NCI-H1930 (cell line): ENCODE measurements at places on chromosomes 5 and 9.

GRCh38 chr5:54135042-54135441 lies 175.3 kb downstream of the ARL15 start:
- no peak for DNase-seq

DNA sequence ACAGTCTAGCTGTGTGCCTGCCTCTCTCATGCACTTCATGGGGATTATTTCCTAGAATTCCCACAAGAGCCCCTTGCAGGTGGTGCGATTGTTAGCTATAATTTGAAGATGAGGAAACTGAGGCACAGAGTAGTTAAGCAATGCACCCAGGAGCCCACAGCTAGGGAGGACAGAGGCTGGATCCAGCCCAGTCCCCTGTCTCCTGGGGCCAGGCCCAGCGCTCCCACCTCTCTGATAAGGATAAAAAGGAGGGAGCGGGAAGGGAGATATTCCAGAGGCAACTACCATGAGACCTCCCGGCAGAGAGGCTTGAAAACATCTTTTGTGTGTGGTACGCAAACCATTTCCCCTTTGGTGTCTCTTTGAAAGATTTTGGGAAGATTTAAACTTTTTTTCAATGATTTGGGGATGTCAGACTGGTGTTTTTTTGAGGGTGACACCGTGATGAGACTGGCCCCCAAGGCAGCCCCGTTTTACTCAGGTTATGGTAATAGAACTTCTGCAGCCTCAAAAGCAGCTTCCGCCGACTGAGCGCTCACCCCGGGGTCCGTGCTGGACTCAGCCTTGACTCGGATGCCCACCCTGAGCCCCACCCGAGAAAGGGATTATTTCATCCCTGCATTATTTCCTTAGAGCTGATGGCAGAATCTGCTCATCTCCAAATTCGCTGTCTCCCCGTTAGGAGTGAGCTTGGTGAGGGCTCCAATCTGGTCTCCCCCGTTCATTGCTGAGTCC lies 144.7 kb upstream of the IER5L start:
- no peak for DNase-seq

- no peak for DNase-seq
These were observed 23.9 kb downstream of the SLC35A4 start for GRCh38 chr5:140588311-140589070.

DNA sequence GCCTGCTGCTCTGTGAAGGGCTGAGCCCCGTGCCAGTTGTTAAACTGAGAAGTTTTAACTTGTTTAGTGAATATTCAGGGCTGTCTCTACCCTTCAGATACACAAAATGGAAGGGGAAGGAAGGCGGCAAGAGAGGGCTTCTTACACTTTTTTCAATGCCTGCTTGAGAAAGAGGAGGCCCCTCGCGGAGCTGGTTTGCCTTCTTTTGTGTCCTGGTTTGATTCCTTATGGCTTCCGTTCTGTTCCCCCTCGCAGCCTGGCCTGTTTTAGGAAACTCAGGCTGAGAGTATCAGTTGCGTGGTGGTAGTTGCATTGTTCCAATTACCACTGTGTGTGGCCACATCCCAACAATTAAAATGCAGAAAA lies 1.0 kb downstream of the FAM53C start:
- DNase-seq = no peak

DNA sequence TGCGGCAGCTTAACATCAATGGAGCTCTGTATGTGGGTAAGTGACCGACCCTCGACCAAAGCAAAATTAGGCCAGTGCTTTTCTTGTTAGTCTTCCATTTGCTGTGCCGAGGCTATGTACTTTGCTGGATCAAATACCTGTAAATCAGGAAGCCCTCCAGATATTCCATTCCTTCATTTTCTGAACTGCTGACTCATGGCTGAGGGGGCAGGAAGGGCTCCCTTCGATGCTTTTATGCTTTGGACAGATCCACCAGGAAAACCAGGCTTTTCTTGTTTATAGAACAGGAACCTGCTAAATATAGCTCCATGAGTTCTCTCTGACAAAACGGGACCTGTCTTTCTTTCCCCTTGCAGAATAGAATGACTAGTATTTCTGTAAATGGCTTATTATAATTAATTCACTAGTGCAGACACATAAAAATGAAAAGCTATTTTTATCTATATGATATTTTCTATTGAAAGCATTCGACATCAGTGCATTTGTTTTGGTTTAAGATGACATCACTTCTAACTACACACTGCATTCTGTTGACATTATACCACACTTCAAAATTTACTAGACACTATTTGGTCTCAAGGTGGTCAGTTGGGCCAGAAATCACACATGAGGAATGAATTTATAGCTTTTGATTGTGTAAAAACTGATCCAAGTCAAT lies 93.3 kb downstream of the LIFR start:
- DNase-seq = no peak

DNA sequence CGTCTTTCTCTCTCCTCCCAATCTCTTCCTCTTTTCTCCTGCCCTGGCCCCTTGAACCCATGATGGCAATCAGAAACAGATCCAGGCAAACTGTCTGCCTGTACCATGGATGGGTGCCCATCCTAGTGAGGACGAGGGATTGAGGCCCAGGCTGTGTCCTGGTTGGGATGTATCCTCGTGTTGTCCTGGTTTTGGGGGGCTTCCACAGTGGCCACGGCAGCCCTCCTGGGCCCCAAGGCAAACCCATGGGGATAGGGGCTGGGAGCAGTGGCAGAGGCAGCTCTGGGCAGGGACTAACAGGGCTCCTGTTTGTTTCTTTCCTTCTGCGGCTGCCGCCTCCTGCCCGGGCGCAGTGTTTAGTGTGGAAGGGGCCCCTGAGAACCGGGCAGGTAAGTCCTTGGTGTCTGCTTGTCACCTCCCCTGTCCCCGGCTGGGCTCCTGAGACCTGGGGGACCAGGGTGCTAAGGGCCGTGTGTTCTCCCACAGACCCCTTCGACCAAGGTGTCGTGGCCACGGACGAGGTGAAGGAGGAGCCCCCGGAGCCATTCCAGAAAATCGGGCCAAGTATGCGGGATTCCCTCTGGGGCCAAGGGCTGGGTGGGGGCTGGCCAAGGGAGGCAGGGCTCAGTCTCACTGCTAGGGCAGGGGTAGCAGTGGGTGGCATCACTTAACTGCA lies 70.0 kb downstream of the AMBP start:
- no peak for DNase-seq

DNA sequence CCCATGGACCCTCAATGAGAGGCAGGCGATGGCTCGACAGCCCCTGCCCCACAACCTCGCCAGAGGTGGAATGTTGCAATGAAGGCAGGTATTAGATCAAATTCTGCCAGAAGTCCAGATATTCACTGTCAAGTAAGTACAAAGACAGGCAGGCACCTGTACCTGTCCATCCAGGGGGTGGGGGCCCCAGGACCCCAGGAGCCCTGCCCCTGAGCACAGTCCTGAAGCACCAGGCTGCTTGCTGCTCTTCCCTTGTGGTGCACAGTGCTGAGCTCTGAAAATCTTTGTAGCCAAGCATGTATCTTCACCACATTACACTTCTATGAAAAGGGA lies 26.2 kb upstream of the HMCN2 start:
- DNase-seq = no peak

DNA sequence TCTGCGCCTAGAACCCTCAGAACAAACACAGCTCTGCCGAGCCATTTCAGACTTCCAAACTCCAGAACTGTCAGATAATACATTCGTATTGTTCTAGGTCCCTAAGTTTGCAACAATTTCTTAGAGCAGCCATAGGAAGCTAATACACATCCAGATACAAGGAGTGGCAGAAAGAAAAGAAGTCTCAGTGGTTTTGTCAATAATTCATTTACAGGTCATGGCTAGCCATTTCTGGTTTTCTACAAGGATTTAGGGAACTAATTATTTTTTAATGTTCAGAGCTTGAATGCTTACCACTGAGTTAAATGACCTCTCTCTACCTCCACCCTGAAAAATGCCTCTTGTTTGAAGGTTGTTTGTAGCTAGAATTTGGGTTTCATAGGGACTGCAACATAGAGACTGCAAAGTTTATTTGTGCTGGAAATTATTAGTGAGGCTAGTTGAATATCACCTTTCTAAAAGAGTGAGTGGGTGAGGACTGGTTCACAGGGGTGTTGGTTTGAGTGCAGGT lies 15.5 kb upstream of the ERMP1 start:
- DNase-seq = no peak

- DNase-seq = no peak
These were observed 68.3 kb downstream of the GABBR2 start for GRCh38 chr9:98640394-98640793.

- no peak for DNase-seq
These were observed 1.3 kb upstream of the SLC2A8 start for GRCh38 chr9:127395497-127396252.

DNA sequence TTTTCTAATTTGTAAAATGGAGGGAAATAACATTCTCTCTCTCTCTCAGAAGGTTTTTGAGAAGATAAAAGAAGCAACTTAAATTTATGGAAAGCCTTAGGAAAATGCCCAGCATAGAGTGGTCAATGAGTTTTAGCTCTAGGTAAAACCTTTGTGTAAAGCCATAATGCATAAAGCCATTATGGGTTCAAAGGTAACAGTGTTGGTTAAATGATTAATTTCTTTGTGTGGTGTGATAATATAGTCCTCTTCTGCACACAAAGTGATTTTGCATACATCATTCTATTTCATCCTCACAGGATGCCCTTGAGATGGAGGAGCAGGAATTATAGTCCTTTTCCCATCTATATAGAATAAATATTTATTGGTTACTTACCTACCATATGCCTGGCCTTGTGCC lies 602.9 kb downstream of the CSNK1G3 start:
- DNase-seq = no peak

DNA sequence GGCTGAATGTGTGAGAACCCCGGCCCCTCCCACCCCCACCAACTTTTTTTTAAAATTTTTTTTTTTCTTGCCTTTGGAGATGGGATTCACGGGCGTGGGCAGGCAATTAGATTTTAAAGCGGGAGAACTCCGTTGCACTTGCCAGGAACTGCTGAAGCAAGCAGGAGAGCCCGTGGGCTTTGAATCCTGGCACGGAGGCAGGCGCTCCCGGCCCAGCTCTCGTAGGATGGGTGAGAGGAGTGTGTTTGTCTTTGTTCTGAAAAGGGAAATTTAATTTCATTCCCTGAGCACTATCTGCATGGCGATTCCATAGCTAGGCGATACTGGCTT lies 54.3 kb upstream of the BOD1 start:
- no peak for DNase-seq

GRCh38 chr9:33786681-33787080 lies 8.7 kb upstream of the PRSS3 start:
- no peak for DNase-seq

DNA sequence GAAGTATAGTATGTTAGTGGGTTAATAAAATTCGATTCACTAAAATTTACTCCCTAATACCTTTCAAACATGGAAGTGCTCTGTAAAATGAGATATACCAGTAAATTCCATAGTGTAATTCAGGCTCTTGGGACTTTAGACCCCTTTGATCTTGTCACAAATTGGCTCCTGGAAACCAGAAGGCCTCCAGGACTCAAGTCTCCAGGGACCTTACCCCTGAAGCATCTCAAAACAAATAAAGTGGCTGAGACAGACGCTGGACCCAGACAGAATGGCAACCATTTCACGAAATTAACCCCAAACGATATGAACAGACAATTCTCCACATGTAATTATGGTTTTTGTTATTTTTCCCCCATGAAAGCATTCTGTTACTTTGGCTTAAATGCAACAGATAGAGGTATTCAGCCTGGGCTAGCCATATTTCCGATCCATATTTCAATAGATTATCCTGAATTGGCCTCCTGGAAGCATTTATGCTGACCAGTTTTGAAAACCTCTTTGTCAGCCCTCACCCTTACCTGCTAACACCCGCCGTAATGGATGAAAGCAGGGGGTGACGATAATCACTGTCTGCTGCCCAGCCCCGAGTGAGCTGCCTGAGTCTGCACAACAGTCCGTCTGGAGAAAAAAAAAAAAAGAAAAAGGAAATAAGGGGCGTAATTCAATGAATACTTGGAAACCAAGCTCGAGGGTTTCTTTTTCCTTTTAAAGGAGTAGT lies 34.1 kb upstream of the EFNA5 start:
- DNase-seq = peak; percentile 71

DNA sequence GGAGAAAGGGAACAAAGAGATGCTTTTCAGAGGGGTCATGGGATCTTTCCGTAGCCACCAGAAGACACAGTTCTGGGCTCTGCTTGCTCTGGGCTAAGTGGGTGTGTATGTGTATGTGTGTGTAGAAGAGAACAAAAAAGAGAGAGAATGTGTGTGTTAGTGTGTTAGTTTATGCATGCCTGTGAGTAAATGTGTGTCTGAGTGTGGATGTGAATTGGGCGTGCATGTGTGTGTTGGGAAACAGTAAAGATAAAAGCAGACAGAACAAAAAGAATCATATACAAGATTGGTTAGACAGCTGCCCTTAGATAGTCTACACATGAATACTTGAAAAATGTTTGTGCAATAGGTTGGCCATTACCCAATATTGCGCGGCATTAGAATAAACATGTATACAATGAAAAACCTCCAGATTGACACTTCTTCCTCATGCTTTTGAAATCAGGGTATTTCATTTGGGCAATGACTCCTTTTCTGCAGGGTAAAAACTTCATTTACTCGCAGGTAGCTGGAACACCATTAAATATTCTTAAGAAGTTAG lies 36.5 kb upstream of the HSPA9 start:
- DNase-seq = no peak

- DNase-seq = no peak
These were observed 61.7 kb downstream of the PPP2R2B start for GRCh38 chr5:146816775-146817387.

GRCh38 chr5:67211926-67212325 lies 15.3 kb upstream of the CD180 start:
- DNase-seq = no peak

DNA sequence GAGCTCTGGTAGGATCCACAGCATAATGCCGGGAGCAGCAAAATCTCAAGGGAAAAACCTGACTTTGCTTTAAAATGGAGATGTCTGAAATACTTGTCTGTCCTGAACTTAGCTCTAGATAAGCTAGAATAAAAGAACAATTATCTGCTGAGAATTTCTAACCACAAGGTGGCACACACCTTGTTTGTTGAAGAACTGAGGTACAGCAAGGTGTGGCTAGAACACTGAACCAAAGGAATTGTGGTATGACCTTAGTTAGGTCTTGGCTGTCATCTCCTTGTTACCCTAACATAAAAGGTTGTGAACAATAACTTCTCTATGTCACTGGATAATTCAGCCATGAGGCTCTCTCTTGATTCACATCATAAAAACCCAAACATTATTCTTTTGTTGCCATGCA lies 72.3 kb upstream of the ANXA1 start:
- no peak for DNase-seq

- DNase-seq = no peak
These were observed 377.4 kb downstream of the PDE4D start for GRCh38 chr5:59516161-59516560.

DNA sequence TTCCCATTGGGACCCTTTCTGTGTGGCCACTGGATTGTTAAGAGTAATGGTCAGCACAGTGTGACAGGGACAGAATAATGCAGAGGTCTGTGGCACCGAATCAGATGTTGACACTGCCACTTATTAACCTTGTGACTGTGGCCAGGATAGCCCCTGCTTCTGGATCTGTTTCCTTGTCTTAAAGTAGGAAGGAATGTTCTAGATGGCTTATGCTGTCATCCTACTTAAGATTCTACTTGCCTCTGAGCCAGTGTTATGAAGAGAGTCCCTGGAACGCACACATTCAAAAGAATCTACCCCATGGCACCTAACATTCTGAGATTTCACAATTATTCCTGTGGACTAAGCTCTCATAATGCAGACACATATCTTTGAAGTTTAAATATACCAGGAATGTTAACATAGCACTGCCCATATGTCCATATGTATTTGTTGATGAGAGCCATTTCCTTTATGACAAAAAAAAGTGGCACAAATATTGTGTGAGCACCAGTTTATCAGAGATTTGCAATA lies 612.7 kb downstream of the TLR4 start:
- no peak for DNase-seq
